Stimulated activated CD4-positive, alpha-beta T cell treated with anti-CD3 and anti-CD28 coated beads, TNF-alpha, amount 100 ng/mL, for 1 hour (primary cell): ENCODE measurements at places on chromosomes 11 and 22.

DNA sequence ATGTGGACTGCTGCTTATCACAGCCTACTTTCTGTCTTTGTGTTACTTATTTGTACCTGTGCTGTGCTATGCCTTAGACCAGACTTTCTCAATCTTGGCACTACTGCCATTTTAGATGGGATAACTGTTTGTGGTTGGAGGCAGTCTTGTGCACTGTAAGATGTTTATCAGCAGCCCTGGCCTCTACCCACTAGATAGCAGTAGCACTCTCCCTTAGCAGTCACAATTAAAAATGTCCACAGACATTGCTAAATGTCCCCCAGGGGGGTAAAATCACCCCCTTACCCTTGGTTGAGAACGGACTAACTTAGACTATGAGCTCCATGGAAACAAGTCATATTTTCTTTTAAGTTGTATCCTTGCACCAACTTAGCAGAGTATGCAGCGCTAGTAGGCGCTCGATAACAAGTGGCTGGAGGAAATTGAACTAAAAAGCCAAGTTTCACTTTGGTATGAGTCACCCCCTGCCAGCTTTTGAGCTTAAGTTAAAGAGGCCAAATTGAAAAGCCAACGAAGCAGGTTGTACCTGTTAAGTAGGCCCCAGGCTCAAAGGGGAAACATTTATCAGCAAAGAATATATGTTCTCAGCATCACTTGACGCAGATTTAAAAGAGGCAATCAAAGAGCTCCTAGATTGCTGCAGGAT lies 304.8 kb upstream of the SORL1-AS1 start:
- DNase-seq, result no peak

DNA sequence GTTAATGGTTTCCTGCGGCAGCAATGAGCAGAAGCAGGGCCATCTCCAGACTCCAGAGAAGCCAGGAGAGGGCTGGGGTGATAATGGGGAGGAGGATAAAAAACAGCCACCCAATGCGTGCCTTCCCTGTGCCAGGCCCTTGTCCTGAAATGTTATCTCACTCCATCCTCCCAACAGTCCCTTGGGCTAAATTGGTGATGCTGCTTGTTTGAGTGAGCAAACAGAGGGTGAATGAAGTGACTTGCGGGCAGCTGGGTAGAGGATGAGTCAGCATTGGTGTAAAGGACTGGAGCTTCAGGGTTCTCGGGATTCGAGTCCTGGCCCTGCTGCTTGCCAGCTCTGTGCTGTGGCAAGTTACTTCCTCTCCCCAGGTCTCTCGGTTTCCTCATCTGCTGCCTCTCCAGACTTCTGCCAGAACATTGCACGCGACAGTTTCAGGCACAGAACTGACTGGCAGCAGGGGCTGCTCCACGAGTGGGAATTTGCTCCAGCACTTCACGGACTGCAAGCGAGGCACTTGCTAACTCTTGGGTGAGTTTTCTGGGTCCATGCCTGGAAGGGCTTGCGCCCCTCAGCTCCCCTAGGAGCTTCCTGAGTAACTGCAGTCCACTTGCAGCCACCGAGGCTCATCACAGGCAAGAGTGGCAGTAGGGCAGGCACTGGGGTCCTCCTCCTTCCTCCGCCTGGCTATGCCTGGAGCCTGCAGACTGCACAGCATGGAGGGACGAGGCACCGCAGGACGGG lies at the start of gene P2RY6:
Gene P2RY6 (plus strand): TSS at position 403 of the 744 bp plus-strand sequence. CDS start 24,181 bp downstream, outside the sequence.
- no peak for DNase-seq

DNA sequence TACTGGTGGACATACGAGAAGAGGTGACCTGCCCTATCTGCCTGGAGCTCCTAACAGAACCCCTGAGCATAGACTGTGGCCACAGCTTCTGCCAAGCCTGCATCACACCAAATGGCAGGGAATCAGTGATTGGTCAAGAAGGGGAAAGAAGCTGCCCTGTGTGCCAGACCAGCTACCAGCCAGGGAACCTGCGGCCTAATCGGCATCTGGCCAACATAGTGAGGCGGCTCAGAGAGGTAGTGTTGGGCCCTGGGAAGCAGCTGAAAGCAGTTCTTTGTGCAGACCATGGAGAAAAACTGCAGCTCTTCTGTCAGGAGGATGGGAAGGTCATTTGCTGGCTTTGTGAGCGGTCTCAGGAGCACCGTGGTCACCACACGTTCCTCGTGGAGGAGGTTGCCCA lies 6.9 kb downstream of the TRIM6 start:
- DNase-seq, result no peak

DNA sequence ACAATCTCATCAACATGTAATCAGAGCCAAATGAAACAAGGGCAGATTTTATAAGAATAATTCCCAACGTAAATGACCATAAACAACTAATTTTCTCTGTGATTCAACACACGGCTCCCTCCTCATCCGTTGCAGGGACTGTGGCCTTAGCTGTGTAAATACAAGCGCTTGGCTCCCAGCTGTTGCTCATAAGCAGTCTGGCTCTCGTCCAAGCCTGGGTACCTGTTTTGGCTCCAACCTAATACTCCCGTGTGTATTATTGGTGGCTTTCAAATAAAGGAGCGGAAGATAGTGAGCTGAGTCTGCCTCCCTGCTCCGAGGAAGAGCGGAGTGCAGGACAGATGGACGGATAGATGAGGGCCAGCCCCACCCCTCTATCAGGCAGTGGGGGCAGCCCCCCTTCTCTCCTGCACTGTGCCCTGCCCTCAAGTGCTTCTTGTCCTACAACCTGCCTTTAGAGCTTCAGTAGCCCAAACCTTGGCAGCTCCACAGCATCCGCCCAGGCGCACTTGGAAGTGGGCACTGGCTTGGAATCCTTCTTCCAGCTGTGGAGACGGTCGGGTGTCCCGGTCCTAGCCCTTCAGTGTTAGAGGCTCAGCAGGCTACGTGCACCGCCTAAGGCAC lies 670.9 kb downstream of the BRD1 start:
- DNase-seq, result no peak

GRCh38 chr22:38707346-38707745 lies 1.6 kb downstream of the GTPBP1 start:
- DNase-seq, result no peak

GRCh38 chr11:660681-661444 lies 23.8 kb downstream of the DRD4 start:
- DNase-seq, result no peak

- DNase-seq, result no peak
These were observed 18.5 kb downstream of the MMP13 start for GRCh38 chr11:102936864-102937509.

- DNase-seq, result no peak
These were observed at the start of gene SLC16A8 for GRCh38 chr22:38083931-38084631. TSS of gene SLC16A8 (minus strand) at chr22:38084184. CDS start at chr22:38082873, 1,311 bp downstream.

- DNase-seq, result no peak
These were observed 193.0 kb downstream of the MSANTD4 start for GRCh38 chr11:105829084-105829483.

DNA sequence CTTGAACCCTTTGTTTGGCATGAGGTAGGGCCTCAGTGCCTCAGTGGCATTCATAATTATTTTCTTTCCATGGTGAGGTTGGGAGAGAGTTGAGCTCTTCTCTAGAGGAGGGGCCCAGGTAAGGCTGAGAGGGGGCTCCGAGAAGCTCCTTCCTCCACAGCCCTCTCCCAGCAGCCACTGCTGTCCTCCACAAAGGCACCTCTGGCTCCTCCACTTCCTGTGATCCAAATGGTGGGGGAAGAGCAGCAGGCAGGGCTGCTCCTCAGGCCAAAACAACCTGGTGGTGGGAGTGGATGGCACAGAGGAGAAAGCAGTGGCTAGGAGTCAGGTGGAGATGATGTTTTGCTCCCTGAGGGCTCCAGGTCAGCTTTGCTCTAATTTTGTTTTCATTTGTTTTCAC lies 13.3 kb downstream of the ROBO4 start:
- DNase-seq, result no peak

DNA sequence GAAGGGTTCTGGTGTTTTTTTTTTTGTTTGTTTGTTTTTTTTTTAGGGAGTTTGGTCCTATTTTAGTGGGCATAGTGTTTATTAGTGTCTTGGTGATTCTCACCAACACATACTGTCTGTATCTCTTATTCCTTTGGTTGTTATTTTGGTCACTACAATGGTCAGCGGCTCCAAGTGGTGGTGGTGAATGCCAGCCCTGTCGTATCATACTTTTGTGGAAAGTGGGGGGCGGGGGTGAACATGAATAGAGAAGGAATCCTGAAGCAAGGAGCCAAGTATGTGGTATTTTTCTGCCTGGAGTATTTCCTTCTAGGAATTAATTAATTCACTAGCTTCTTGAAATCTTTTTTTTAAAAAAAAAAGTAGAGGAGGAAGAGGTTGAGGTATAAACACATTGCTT lies 79.6 kb downstream of the GRK3 start:
- no peak for DNase-seq

DNA sequence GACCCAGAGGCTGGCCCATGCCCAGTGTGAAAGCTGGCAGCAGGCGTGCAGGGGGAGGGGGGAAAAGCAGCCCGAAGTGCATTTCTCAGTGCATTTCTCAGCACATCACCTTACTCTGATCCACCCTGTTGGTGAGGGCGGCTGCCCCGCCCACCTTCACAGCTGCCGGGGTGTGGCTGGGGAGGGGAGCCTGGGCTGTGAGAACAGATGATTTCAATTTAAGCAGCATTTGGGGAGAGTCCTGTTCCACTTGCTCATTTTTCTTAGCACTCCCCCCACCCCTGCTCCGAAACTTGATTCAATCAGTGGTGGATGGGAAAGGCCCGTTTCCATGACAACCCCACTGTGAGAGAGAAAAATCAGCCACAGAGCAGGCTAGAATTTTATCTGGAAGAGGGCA lies 84.8 kb downstream of the SNX19 start:
- no peak for DNase-seq

DNA sequence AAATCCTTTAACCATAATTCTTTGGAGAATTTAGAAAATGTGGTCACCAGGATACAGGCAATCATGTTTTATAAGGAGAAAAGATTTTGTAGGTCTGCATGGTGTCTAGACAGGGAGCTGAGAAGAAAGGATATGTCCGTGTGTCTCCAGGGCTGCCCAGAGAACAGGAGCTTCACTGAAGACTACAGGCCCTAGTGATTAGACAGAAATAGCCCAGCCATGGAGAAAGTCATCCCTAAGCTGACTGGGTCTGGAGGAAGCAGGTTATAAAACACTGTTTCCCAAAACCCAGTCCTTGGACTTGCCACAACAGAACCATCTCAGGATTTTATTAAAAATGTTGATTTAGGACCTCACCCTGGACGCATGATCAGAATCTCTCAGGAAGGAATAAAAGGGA lies 84.4 kb downstream of the GALNT18 start:
- DNase-seq, result no peak
